Fibroblast of the aortic adventitia (primary cell): ENCODE measurements at places on chromosomes 16 and 17.

- DNase-seq = peak; percentile 93
Observed at GRCh38 chr16:86975445-86975844, 341.7 kb downstream of the C16orf95 start.

GRCh38 chr17:62626719-62627218, 701 bp upstream of the MRC2 start:
- peak; percentile 93 for DNase-seq

- no peak for DNase-seq
Observed at GRCh38 chr17:8080799-8081219, 6.7 kb downstream of the ALOX12B start.

- no peak for DNase-seq
Observed at GRCh38 chr17:34519282-34519681, 60.1 kb upstream of the TMEM132E start.

GRCh38 chr17:1745513-1746020, 2.9 kb downstream of the SERPINF2 start:
- DNase-seq = no peak

DNA sequence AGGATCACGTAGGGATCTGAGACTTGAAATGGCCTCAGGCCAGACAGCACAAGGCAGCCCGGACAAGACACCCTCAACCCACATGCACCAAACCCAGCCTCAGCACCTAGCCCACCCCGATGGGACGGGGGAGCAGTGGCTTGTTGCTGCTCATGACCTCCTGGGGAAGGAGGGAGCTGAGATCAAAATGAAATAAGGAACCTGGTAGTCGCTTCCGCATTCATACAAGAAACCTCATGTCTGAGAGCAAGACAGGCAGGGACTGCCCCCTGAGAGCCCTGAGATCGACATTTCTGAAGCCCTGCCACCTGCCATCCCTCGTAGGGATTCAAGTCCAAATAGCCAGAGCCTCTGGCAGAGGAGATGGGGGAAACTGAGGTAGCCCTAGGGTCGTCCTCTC, 5.7 kb upstream of the CEP131 start:
- DNase-seq = no peak

DNA sequence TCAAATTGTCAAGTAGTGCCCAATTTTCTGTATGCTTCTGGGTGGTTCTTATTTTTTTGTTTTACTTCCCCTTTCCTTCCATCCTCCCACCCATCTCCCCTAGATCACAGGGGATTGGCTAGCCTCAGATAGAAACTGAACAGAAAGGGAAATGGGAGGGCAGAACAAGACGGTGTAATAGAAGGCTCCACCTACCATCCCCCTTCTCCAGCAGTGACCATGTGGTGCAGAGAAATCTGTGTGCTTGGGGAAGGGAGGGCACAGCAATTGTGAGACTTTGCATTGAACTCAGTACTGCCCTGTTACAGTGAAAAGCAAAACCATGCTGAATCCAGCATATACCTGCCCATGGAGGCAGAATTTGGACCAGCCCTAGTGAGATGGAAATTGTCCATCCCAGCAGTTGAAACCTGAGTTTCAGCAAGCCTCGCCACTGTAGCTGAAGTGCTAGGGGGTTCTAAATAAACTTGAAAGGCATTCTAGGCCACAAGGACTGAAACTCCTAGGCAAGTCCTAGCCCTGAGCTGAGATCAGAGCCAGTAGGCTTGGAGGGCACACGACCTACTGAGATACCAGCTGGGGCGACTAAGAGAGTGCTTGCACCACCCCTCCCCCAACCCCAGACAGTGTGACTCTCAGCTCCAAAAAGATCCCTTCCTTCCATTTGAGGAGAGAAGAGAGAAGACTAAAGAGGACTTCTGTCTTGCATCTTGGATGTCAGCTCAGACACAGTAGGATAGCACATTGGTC, 5.2 kb downstream of the SLFN11 start:
- peak; percentile 20 for DNase-seq

DNA sequence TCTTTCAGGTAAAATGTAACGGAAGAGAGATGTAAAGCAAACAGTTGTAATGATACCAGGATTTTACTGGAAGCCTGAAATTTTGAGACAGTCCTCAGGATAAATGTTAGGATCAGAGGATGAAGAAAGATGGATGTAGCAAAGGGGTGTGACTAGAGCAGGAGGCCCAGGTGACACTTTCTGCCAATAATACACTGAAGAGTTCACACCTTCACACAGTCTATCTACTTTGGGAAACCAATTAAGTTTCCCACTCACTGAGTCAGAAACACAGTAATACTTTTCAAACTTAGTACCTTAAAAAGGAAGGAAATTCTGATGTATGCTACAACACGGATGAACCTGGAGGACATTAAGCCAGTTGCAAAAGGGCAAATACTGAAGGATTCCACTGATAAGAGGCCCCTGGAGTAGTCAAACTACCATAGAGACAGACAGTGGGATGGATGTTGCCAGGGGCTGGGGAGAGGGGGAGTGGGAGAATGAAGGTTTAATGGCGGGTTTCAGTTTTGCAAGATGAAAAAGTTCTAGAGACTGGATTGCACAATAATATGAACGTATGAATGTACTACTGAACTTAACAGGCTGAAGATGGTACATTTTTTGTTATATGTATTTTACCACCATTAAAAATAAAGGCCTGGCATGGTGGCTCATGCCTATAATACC, 62.3 kb downstream of the CYTH1 start:
- no peak for DNase-seq

- no peak for DNase-seq
Observed at GRCh38 chr16:60031740-60032139, 1297.6 kb upstream of the GOT2 start.

DNA sequence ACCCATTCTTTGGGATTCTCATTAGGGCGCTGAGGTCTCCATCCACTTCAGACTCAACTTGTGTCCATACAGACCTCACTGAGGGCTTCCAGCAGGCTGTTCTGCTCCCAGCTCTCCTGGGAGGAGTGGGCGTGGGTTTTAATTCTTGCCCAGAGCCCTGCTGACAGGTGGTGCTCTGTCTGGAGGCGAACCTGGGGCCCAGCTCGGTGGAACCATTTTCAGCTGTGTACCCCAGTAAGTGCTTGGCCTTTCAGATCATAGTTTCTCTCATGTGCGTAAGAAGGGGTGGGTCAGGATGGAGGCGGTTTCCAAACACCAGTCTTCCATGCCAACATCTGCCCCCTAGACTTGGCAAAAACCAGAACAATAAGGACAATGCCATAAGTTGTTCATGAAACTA, 21.4 kb upstream of the NKD1 start:
- DNase-seq = no peak

GRCh38 chr16:85052536-85052935, 24.9 kb downstream of the KIAA0513 start:
- DNase-seq = no peak

DNA sequence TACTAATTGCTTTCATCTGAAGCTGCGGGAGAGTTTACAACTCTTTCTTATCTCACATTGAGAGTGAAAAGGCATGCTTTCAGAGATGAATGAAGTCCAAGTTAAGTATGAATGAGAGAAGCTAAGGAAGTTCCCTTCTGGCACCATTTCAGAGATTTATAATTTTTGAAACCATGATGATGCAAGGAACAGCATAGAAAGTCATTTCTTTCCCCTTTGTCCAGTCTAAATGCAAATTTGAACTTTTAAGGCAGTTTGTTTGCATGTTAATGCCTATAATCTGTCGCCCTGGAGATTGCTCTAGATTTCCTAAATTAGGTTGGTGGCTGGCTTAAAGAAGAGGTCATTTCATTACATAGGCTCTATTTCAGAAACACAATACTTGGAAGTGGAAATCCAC, 594.8 kb upstream of the GOT2 start:
- DNase-seq = no peak

- no peak for DNase-seq
Observed at GRCh38 chr16:84680165-84680842, 19.5 kb upstream of the USP10 start.

DNA sequence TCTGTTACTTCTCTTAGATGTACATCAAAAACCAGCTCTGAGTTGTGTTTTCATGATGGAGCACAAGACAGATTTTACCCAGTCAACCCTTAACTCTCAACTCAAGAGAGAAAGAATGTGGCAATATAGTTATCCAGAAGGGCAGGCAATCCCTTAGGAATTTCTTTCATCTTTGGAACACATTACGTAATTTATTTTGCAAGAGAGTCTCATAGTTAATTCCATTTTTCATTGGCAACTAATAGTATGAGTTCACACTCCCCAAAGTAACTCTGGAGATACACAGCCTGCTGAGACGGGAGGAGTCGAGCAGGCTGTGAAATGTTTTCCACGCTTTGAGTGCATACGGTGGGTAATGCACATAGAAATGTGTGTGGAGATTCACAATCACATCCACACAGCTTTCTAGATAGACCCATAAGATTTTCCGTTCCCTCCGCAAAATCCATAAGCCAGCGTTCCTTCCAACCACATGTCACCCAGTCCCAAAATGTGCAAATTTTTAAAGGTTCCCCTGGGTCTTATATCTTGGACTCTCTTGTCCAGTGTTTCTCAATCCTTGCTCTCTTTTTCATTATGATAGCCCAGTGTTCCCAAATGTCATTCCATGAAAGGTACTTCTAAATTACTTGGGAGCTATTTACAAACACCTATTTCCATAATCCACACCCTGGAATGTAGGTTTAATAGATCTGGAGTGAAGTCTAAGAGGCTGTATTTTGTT, 8.4 kb upstream of the CDRT4 start:
- DNase-seq = peak; percentile 81

- DNase-seq = peak; percentile 6
Observed at GRCh38 chr16:56203052-56203451, 11.8 kb downstream of the GNAO1 start.

- DNase-seq = no peak
Observed at GRCh38 chr17:74949455-74950115, 13.9 kb downstream of the OTOP3 start.

- peak; percentile 66 for DNase-seq
Observed at GRCh38 chr17:77385750-77386501, 245.2 kb downstream of the SEC14L1 start.

GRCh38 chr16:19991614-19992013, 82.1 kb downstream of the GPR139 start:
- DNase-seq = no peak

DNA sequence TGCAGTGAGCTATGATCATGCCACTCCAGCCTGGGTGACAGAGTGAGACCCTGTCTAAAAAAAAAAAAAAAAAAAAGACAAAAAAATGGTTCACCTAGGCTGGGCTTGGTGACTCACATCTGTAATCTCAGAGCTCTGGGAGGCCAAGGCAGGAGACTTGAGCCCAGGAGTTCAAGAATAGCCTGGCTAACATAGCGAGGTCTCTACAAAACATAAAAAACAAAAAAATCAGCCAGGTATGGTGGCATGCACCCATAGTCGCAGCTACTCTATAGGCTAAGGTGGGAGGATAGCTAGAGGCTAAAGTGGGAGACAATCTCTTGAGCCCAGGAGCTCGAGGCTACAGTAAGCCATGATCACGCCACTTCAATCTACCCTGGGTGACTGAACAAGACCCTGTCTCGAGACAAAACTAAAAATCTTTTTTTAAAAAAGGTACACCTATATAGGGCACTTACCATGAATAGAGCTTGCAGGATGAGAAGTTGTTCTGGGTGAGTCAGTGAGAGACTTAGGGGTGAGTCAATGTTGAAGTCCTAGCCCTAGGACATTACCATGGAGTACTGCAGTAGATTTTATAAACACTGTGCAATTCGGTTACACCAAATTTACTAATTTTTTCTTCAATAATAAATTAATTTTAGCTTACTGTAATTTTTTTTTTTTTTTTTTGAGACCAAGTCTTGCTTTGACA, 19.0 kb downstream of the USP32 start:
- peak; percentile 49 for DNase-seq

DNA sequence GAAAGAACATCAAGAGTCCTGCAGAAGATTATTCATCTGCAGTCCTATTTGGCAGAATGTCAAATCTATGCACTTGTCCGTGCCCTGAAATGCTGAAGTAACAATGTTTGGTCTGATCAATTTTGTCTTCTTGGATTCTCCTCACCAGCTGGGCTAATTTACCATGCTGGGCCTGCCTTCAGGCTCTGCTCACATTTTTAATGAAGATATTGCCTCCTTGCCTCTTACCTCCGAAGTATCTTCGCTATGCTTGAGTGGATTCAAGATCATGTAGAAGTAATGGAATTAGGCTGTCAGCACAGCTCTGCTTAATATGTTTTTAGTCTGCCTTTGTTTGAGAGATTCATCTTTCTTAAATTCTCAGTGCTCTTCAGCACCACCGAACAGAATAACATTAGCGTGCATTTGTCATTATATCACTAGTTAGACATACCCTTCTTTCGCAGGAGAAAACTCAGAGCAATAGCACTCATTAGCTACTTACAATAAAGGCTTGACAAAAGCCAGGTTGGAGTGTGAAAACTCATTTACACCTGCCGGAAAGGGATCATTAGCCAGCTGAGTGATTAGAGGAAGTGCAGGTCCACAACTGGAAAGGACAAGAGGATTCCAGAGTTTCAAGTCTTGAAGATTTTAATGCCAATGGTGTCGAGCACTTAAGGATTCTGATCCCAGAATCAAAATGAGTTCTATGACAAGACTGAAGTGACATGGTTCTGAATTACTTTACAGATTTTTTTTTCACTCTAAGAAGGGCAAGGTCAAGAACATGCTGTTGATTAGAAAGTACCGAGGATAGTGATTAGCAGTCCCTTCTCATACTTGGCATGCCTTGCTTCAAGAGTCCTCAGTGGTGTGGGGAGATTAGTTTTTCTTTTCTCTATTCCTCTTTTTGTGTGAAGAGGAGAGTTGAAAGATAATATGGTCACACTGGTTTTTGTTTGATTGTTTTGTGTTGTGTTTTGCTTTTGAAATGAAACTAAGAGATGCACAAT, 405.6 kb upstream of the TOM1L1 start:
- DNase-seq = no peak

- DNase-seq = no peak
Observed at GRCh38 chr17:65438708-65439294, 122.6 kb downstream of the AXIN2 start.

- DNase-seq = no peak
Observed at GRCh38 chr17:74330446-74330845, 4.4 kb downstream of the KIF19 start.

DNA sequence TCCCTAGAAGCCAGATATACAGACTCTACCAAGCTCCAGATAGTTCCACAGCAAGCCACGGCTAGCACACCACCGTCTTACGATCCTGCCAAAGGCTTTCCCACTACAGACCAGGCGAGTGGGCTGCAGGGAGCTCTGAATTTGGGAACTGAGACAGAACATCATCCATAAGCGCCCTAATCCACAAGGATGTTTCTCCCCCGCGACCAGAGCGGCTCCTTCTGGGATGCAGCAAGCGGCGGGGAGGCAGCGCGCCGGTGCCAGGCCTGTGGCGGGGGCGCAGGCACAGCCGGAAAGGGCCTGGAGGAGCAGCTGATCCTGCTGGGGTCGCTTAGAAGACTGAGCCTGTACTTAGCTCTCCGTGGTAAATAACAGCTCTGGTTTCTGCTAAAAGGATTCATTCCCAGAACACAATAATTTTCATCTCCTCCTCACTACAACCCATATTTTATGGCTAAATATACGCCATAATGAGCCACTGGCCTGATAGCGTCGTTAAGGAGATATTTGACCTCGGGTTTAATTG, 16.2 kb upstream of the FOXF1 start:
- no peak for DNase-seq
